ENCODE measurements at places on chromosomes 3 and 15.

DNA sequence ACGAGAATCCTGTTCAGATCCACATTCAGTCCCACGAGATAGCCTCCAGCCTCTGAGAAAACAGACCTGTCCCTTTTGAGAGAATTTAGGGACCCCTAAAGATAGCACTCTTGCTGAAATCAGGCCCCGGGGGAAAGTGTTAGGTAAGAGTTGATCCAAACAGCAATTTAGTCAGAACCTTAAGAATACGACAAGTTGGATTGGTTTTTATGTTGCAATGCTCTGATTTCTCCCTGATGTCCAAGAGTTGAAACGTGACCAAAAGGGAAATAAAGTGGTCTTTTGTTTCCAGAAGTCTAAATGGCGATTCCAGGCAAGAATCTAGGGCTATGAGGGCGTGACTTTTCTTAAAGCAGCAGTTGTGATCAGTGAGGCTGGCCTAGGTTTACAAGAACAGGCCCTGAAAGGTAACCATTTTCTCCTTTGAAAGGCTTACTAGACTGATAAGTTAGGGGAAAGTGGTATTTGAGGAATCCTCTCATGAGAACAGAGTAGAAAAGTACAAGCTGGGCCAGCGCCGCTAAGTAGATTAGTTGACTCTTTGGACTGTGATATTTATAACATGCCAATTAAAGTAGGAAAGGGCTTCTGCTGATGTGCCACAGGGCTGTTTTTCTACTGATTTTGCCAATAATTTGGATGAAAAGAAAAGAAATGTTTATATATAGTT is 4.9 kb downstream of the MAN2A2 start:
- no peak for DNase-seq

- no peak for DNase-seq
These were observed 527.3 kb downstream of the SHQ1 start for GRCh38 chr3:72320955-72321303.

- DNase-seq, result no peak
These were observed 3.0 kb upstream of the TKT start for GRCh38 chr3:53258600-53259426.

- DNase-seq, result no peak
These were observed 19.8 kb downstream of the GPR160 start for GRCh38 chr3:170057550-170057949.

DNA sequence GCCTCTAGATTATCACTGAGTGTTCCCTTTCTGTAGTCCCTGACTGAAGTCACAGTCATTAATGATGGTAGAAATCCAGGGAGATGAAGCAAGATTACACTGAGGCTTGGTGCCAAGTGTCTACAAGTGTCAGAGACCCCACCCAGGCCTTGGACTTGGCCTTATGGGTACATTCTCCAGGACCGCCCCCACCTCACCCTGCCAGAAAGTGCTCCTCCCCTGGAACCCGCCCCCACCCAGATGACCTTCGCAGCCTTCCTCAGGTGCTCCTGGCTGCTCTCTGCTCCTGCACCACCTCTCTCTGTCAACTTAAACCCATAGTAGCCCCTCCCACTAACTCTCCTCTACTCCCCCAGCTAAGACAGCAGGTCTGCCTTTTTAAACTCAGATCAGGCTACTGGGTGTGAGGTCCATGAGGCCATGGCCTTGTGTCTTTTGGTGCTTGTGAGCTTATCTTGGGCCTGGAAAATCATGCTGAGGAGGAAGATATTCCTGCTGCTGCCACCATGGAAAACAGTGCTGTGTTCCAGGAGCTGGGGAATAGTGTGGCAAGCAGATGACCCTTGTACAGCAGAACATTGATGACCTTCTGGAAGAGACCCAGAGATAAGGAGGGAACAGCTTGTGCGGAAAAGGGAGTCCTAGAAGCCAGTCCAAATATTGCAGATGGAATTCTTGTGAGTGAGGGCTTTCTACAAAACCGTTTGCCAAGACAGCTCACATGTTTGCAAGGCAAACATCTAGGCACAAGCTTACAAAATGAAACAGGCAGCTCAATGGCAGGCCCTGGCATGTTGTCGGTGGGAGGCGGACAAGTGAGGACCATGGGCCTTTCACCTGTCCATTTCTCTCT is 40.3 kb upstream of the NDUFB4 start:
- DNase-seq, result no peak

- DNase-seq, result peak; percentile 56
These were observed 1.8 kb upstream of the RTP3 start for GRCh38 chr3:46495901-46496456.

DNA sequence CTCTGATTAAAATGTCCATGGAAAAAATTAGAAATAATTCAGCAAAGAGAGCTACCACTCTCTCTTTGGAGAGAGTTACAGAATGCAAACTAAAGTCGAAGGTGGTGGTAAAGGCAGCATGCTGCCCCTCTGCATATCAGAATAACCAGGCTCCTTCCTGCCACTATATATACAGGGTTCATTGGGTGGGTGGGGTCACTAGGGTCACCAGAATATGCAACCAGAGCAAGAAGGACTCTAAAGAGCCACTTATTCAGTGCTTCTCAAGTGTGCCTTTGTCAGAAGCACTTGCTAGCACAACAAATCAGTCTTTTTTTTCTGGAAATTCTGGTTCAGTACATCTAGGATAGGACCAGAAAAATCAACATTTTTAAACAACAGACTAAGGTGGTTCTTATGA is 70.0 kb downstream of the MTHFS start:
- DNase-seq, result no peak

DNA sequence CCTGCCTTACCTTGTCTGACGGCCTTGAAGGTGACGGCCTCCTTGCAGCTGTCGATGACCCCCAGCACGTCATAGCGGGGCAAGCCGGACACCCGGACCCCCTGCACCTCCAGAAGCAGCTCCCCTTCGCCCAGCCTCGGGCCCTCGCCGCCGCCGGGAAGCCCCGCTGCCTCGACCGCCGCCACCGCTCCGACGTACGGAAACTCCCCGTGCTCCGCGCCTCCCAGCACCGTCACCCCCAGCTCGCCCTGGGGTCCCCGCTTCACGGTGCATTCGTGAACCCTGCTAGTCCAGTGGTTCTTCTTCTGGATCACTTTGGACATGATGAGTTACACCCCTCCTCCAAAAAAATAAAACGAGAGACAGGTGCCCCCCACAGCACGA is 740 bp downstream of the MAGI1 start:
- DNase-seq, result no peak

DNA sequence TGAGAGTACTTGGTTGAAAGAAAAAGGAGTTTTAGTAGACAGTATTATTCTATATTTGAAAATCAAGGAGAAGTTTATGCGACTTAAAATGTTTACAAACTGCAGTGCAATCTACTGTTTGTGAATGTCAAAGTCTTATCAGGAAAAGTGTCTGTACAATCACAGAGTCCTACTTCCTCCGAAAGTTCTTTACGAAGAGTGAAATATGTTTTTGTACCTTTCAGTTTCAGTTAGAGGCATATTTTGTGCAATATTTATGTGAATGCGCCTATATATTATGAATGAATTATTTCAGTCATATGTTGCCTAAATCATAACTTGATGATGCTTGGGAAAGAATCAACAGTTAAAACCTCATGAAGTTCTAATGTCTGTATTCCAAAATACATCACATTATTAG is 31.5 kb downstream of the NGRN start:
- no peak for DNase-seq

- no peak for DNase-seq
These were observed 828.4 kb downstream of the TUSC7 start for GRCh38 chr3:117537949-117538348.

DNA sequence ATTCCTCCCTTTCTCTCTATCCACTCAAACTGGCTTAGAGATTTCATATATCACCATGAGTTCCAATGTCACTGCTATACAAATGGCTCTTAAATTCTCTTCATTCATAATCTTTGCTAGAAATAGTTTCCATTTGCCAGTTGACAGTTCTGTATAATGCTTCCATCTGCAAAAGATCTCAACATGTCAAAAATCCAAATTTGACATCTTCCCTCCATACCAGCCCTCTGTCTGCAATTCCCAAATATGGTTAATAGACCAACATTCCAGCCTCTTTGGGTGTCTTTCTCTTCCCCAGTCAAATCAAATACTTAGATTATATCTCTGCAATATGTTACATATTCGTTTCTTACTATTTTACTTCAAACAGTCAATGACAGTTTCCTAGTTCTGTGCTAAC is 64.2 kb upstream of the SERPINI2 start:
- DNase-seq, result no peak
